ENCODE measurements at places on chromosomes 2 and 18.
A peak's percentile ranks its signal among the peaks of the same experiment; 100 is the strongest.

- no peak for DNase-seq
Measured at GRCh38 chr2:214088536-214088935, 322.3 kb upstream of the VWC2L start.

DNA sequence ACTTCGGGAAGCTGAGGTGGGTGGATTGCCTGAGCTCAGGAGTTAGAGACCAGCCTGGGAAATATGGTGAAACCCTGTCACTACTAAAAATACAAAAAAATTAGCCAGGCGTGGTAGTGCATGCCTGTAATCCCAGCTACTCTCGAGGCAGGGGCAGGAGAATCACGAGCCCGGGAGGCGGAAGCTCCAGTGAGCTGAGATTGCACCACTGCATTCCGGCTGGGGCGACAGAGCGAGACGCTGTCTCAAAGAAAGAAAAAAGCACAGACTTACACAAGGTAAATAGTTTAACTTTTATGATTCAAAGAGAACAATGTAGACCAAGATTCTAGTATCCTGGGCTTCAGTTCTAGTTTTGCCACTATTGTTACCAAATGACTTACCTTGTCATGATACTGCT lies 37.4 kb downstream of the NCKAP1 start:
- DNase-seq, result no peak

GRCh38 chr2:130755256-130756052 lies at the start of gene AMER3:
Gene AMER3 (plus strand): TSS chr2:130755540. CDS start chr2:130762073, 6,533 bp downstream.
- DNase-seq, result no peak

GRCh38 chr2:64750001-64750816 lies 96.5 kb upstream of the SERTAD2 start:
- DNase-seq, result peak; percentile 54

DNA sequence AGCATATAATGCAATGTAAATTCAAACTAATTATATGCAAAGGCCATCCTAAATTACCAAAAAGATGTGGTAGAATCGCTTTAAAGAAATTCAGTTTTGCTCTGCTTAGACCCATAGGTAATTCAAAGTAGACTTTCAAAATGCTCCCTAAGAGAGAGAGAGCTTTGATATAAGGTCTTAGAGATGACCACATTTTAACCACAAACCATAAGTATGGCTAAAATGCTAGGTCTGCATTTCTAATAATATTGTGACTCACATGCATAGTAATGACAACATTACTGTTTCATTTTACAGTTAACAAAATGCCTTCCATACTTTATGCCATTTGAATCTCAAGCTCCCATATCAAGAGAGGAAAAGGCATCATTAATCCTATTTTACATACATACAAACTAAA lies 144.5 kb downstream of the RAD51AP2 start:
- peak; percentile 88 for DNase-seq

DNA sequence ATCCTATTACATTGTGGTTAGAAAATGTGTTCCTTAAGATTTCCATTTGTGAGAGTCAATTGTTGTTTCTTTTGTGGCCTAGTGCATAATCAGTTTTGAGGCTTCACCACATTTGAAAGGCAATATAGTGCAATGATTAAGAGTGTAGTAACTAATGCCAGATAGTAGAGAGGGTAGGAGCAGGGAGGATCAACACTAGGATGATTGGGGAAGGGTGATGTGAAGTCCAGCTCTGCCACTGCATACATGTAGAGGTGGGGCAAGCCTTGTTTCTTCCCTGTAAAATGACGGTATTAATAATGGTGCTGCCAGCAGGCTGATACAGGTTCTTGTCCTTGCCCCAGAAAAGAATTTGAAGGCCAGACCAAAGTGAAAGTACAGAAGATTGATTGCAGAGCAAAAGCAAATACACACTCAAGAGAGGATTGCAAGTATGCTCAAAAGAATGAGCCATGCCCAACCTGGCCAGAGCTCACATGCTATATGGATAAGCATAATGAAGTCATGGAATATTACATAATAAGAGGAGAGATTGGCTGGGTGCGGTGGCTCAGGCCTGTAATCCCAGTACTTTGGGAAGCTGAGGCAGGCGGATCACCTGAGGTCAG lies 8.0 kb downstream of the SP100 start:
- DNase-seq, result no peak

GRCh38 chr2:195181059-195181705 lies 475.8 kb upstream of the SLC39A10 start:
- DNase-seq, result peak; percentile 12

DNA sequence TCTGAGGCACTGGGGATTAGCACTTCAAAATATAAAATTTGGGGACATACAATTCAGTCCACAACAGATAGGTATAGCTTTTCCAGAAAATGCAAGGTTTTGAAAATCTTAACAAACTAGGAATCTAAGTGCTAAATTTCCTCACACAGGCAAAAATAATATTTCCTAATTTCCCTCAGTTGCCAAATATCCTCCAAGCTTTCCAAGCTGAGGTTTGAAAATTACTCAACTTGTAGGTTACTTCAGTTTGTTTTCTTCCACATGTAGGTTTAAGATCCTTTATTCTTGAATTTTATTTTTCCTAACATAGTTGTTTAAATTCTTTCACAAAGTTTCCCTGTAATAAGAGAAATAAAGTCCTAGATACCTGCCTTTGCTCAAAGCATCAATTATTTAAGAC lies 192.9 kb upstream of the NRXN1 start:
- DNase-seq, result no peak

GRCh38 chr2:126664234-126664633 lies 8.3 kb downstream of the GYPC start:
- no peak for DNase-seq

GRCh38 chr2:18171191-18172139 lies 293.0 kb downstream of the KCNS3 start:
- peak; percentile 69 for DNase-seq

- DNase-seq, result peak; percentile 91
Measured at GRCh38 chr2:73830871-73831401, 2.2 kb downstream of the STAMBP start.

DNA sequence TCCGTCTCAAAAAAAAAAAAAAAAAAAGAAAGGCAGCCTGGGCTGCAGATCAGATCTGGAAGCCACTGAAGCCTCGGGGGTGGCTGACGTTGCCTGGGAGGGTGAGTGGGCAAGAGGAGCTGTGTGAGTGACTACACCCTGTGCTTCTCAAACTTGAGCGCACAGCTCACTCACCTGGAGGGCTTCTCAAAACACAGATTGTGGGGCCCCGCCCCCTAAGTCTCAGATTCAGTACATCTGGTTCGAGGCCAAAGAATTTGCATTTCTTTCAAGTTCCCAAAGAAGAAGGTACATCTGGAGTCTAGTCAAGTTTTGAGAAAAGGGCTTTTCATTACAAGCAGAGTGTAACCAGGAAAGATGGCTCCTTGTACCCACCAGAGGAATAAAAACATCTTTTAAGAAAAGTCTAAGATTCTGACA lies 97.7 kb upstream of the CAB39 start:
- DNase-seq, result no peak

DNA sequence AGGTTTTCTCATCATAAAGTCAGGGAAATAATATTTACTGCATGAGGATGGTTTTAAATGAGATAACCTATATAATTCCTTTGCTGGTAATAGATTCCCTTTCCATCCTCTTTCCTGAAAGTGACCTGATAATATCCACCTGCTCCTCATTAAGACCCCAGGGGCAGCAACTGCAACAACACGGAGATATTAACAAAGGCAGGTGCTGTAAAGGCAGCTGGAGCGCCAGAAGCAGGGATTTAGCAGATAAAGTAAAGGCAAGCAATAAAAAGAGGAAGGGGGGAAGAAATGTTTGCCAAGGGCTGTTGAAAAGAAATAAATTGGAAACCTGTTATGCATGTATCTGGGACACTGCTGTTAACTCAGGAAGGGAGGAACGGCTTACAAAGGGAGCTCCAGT lies 472.6 kb upstream of the KLHL29 start:
- DNase-seq, result no peak

- no peak for DNase-seq
Measured at GRCh38 chr2:218880102-218880858, at the start of gene WNT10A. Gene WNT10A (plus strand): TSS chr2:218880852. CDS start chr2:218880996, 144 bp downstream.
